ENCODE measurements at places on chromosomes 4 and X.

- DNase-seq: no peak
Measured at GRCh38 chr4:183448436-183448835, 4.0 kb downstream of the CDKN2AIP start.

GRCh38 chrX:137982472-137983172 is 416.7 kb downstream of the ZIC3 start:
- DNase-seq: no peak

GRCh38 chr4:82561786-82562563 is at the start of gene TMEM150C:
TMEM150C (minus strand) TSS chr4:82561988; CDS start chr4:82504657, 57,331 bp downstream.
- peak; percentile 24 for DNase-seq

GRCh38 chr4:22458098-22458497 is 57.8 kb downstream of the ADGRA3 start:
- DNase-seq: no peak

GRCh38 chrX:152847281-152847680 is 16.4 kb downstream of the NSDHL start:
- no peak for DNase-seq

GRCh38 chr4:86512631-86513030 is 81.5 kb upstream of the PTPN13 start:
- no peak for DNase-seq

GRCh38 chr4:89616382-89616781 is 220.6 kb downstream of the SNCA start:
- peak; percentile 4 for DNase-seq

- DNase-seq: no peak
Measured at GRCh38 chr4:98749206-98749605, 90.8 kb upstream of the TSPAN5 start.

DNA sequence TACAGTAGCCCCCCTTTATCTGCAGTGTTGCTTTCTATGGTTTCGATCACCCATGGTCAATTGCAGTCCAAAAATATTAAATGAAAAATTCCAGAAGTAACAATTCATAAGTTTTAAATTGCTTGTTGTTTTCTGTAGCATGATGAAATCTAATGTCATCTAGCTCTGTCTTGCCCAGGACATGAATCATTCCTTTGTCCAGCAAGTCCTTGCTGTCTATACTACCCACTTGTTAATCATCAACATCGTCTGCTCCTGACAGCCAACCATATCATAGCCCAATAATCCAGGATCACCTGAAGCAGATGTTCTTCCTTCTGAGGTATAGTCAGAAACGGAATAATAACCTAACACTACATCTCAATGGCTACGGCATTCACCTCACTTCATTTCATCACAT is 79.8 kb downstream of the ADAMTS3 start:
- DNase-seq: no peak

GRCh38 chr4:153296040-153296823 is 48.3 kb upstream of the MND1 start:
- DNase-seq: peak; percentile 30

DNA sequence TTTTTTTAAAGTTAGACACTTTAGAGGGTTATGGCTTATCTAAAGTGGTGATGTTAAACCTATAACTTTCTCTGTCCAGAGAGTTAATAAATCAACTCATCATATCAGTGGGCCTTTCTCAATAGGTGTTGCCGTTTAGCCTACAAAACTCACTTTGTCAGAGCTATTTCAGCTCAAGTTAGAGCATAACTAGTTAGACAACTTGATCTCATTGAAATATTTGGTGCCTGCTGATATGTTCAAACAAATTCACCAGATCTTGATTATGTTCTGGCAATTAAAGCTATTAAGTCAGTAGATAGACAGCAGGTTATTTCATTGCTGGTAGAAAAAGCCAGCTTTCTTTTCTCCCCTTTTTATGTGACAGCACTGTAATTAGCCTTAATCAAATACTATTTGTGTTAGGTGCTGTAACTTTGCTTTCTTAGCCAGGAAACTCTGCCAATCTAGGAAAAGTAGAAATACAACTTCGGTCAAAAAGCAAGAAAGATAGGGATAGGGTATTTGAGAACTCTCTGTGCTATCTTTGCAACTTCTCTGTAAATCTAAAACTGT is 191.8 kb downstream of the MAML3 start:
- no peak for DNase-seq

All from mucosa of descending colon (tissue), 3 donors.